ENCODE measurements at places on chromosomes 6 and 20. TPM values are rescaled to one million over a fixed set of nuclear protein-coding genes. Genes with fewer than 3 reads are reported as not detected.

Gene IMPG1
- not detected for total RNA-seq

Gene SPATA2
- total RNA-seq: 11.5 TPM

Gene PSMF1
- total RNA-seq: 36.8 TPM

Gene SAMD3
- total RNA-seq: 11.5 TPM

DNA sequence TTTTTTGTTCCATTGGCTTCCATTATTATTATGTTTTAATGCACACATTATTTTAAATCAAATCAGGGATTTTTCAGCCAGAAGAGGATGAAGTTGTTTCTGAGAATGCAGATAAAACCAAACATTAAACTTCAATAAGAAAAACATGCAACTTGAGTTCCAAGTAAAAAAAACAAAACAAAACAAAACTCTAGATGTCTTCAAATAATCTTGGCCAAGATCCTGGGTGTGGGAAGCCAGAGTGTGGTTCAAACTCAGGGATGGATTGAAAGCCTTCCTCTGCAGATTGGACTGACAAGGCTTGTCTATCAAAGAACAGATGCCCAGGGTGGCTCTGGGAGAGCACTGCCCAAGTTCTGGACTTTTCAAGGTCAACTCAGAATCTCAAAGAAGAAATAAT, 134.1 kb downstream of the LCA5 start:
- no peak for DNase-seq

- no peak for DNase-seq
Measured at GRCh38 chr6:47235421-47235820, 74.3 kb downstream of the TNFRSF21 start.

GRCh38 chr6:110116258-110116657, 63.2 kb downstream of the WASF1 start:
- no peak for DNase-seq

GRCh38 chr6:3347247-3347646, 88.5 kb downstream of the PSMG4 start:
- DNase-seq: no peak

DNA sequence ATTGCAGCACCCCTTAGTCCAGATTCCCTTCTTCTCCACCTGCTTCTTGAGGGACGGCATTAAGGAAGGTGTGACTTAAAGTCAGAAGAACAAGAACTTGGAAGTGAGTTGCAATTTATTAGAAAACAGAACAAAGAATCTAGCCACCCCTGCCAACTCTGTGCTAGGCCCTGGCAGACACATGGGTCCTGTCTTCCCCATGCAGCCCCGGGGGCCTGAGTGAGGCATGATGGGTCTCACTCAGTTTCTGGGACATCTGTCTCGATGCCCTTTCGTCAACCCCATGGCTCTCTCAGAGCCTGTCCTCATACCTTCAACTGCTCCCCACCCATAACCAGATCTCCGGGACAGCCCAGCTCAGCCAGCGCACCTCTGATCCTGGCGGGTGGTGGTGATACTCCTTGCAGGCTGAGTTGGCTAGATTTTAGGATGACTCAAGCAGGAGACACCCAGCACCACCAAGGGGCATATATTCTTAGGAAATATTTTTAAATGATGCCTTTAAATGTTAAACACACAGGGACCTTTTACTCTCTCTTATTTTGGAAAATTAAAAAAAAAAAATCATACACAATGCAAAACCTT, 143.2 kb upstream of the RNF24 start:
- no peak for DNase-seq

GRCh38 chr6:6865611-6866010, 242.2 kb upstream of the RREB1 start:
- DNase-seq: no peak

DNA sequence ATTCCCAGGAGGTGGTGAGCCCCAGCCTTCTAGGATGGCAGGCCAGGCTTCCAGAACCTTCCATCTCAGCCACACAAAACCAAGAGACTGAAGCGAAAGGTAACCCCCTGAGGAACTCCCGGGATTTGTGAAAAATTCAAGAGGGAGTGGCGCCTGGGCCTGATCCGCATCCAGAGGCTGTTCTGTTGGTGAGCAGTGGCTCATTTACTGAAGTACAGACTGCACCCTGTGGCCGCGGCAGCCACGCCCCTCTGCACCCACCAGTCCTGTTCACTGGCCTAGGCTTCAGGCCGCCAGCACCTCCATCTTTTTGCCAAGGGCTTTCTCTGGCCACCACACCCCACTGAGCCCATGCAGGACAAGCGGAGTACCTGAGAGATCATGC, 79.1 kb upstream of the PTPN1 start:
- no peak for DNase-seq

DNA sequence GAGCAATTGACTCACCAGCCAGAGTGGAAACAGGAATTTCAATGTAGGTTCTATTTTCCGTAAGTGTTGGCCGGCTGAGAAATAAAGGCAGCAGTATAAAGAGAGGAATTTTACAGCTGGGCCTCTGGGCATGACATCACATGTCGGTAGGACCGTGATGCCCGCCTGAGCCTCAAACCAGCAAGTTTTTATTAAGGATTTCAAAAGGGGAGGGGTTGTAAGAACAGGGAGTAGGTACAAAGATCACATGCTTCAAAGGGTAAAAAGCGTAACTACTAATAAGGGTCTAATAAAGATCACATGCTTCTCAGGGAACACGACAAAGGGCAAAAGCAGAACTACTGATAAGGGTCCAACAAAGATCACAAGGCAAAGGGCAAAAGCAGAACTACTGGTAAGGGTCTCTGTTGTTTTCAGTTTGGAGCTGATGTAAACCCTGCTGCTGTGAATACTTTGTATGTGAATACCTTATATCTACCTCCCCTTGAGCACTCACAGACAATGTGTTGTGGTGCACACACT, 9.0 kb upstream of the TULP4 start:
- no peak for DNase-seq

- DNase-seq: no peak
Measured at GRCh38 chr6:15102241-15102640, 143.6 kb upstream of the JARID2 start.

DNA sequence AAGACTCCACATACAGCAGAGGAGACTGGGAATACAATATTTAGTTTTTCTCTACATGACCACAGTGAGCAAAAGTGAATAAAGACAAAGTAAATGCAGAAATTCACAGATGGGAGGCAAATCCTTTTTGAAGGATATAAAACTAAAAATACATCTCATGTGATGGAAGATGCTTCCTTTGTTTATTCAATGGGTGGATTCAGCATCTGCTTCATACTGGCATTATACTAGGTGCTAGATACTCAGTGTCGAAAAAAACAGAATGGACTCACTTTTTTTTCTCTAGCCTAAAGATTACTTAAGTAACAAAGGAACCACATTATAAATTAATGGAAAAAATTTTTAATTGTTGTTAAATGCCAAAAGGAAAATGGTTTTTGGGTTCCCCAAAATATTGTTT, 216.2 kb downstream of the TRDN start:
- DNase-seq: no peak

DNA sequence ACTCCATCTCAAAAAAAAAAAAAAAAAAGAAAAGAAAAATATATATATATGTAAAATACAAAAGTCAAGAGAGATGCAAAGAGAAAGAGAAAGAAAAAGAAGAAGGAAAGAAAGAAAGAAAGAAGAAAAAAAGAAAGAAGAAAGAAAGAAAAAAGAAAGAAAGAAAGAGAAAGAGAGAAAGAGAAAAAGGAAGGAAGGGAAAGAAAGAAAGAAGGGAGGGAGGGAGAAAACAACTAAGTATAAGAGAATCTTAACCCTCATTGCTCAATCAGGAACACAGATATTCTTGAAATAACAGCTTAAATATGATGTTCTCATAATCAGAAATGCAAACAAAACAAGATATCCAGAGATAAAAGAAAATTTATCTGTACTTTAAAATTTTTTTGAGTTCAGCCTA, 54.4 kb upstream of the MARCKS start:
- DNase-seq: no peak

Measured in H7 (cell line).